ENCODE measurements at places on chromosomes 4 and X. TPM values are rescaled to one million over a fixed set of nuclear protein-coding genes. Genes with fewer than 3 reads are reported as not detected.
A peak's percentile ranks its signal among the peaks of the same experiment; 100 is the strongest.

- H3K36me3 ChIP-seq: no peaks in the 10 kb centered on the region
- H3K4me3 ChIP-seq: no peak overlapping the region
- H3K27me3 ChIP-seq: no peaks in the 10 kb centered on the region
- DNase-seq: peak; percentile 61
- peaks cover 7% of the 10 kb centered on the region for H3K4me1 ChIP-seq
Observed at GRCh38 chrX:13506574-13506973, 62.8 kb upstream of the EGFL6 start.

GRCh38 chr4:14879683-14880082, 122.6 kb upstream of the CPEB2 start:
- no peaks in the 10 kb centered on the region for H3K36me3 ChIP-seq
- H3K27me3 ChIP-seq: no peaks in the 10 kb centered on the region
- DNase-seq: no peak
- H3K4me3 ChIP-seq: no peak overlapping the region
- peaks cover 28% of the 10 kb centered on the region for H3K4me1 ChIP-seq
- no peak overlapping the region for H3K27ac ChIP-seq

DNA sequence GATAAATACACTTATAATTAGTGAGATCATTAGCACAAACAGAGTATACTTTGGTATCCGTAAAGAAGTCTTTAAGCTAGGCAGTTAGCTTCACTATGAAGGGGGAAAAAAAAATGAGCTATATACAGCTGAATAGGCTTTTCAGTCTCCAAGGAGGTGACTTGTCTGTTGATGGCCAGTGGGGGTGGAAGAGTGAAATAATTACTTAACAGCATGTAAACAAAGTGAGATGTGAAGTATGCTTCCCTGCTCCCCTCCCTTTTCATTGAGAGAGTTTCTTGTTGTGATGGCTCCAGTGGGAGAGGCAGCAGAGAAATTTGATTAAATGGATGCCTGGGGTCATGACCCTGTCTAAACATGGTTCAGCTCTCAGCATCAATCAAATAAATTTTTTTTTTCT, 180.9 kb downstream of the DACH2 start:
- H3K4me3 ChIP-seq: no peak overlapping the region
- no peaks in the 10 kb centered on the region for H3K27me3 ChIP-seq
- no peak for DNase-seq
- no peaks in the 10 kb centered on the region for H3K36me3 ChIP-seq
- H3K4me1 ChIP-seq: no peaks in the 10 kb centered on the region

DNA sequence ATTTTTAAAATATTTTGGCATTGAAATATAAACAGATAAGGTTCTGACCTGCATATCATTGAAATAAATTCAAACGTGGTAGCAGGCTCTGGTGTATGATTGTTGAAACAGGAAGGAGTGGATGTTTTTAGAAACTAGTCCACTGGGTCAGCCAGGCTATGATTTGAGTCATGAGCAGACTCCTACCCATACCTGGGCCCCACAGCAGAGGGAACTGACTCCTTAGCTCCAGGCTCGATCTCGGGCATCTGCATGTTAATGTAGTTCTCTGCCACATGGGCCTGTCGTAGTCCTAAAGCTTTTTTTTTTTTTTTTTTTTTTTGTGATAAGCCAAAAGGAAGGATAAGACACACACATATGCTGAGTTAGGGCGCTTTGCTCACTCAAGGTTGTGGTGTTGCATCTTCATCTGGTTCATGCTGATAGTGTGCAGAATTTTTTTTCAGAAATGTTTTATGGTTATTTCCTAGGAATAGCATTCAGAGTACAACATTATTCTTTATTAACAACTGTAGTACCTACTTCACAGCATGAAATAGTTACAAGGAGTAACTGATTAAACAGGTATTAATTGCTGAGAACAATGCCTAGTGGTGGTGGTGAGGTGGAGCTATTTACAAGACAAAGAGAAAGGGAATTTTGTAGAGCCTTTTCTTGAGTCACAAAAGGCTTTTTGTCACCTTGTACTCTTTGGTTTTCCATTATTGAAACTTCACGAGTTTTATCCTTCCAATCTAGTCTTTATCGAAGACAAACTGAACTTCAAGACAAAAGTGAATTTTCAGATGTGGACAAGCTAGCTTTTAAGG, 27.3 kb downstream of the OFD1 start:
- H3K4me3 ChIP-seq: no peak overlapping the region
- no peak overlapping the region for H3K27ac ChIP-seq
- no peaks in the 10 kb centered on the region for H3K27me3 ChIP-seq
- peaks cover 2% of the 10 kb centered on the region for H3K4me1 ChIP-seq

TEX13B gene
- not detected for total RNA-seq

All from activated naive CD4-positive, alpha-beta T cell treated with anti-CD3 and anti-CD28 coated beads for 36 hours (primary cell).